ENCODE measurements at places on chromosomes 11 and 22.

DNA sequence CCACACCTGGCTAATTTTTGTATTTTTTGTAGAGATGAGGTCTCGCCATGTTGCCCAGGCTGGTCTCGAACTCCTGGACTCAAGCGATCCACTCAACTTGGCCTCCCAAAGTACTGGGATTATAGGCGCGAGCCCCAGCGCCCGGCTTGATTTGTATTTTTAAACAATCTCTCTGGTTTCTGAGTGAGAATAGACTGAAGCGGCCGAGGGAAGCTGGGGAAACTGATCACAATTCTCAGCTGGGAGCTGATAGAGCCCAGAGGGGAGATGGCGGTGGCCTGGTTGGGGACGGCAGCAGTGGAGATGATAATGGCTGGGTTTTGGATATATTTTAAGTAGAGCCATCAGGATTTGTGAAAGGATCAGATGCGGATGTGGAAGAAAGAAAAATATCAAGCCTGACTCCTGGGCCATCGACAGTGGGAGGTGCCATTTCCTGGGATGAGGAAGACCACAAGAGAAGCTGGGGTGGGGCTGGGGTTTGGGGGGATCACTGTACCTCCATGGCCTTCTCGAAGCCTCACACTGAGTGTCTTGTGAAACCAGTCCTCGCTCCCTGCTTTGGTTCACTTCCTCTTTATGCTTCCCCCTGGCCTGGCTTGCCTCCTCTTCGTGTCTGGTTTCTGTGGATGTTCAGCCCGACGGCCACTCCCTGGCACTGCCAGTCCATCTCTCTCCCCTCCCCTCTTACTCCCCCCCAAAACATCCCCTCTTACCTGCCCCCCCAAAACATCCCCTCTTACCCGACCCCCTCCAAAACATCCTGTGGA lies 51.9 kb downstream of the IGLL1 start:
- DNase-seq, result no peak

- no peak for DNase-seq
Measured at GRCh38 chr11:71947498-71947897, 18.7 kb downstream of the RNF121 start.

GRCh38 chr11:113454455-113454854 lies 20.7 kb downstream of the DRD2 start:
- DNase-seq, result no peak

DNA sequence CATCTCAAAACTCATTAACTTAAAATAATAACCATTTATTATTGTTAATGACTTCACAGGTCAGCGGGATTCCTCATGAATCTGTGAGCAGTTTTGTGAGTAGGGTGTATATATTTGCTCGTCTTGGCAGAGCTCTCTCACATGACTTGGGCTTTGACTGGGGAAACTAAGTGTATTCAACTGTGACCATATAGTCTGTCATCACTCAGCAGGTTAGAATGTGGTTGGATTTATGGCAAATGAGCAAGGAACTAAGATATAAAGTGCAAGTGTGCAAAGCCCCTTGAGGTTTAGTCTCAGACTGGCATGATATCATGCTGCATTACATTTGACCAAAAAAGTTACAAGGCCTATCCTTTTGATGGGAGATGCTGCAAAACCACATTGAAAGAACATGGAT lies 254.8 kb downstream of the CNTN5 start:
- no peak for DNase-seq

GRCh38 chr22:30080805-30081204 lies 541 bp downstream of the HORMAD2 start:
- DNase-seq, result no peak

DNA sequence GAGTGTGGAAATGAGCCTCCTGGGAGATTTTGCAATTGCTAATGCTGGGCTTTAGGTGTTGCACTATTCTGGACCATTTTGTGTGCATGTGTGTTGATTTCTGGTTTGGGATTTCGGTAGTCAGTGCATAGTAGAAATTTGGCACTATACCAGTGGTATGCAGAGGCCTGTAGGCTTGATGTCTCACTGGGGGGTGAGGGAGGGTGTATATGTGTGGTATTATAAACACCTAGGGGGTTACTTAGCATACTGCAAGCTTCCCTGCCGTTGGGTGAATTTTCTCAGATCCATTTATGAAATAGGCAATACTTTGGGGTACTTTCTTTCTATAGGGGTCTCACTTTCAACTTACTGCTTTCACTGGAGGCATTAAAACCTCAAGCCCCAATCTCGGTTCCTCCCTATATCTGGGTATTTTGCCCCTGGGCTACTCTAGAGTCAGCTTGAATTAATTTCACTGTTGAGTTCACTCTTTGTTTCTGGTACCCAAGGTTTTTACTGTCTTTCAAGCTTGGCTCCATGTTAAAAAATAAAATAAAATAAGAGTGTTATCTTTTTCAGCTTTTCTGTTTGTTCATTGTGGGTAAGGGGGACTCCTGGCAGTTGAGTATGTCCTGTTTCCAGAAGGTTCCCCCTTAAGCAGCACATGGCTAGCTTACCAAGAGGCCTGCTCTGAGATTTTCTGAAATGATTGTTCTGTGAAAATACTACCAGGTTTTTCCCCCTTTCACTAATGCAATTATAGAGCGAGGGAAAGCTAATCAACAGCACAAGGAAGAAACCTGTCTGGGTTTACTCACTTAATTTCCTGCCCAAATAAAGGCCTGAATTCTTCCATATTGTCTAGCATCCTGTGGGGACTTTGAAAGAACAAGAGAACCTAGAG lies 45.8 kb downstream of the PPFIBP2 start:
- no peak for DNase-seq

DNA sequence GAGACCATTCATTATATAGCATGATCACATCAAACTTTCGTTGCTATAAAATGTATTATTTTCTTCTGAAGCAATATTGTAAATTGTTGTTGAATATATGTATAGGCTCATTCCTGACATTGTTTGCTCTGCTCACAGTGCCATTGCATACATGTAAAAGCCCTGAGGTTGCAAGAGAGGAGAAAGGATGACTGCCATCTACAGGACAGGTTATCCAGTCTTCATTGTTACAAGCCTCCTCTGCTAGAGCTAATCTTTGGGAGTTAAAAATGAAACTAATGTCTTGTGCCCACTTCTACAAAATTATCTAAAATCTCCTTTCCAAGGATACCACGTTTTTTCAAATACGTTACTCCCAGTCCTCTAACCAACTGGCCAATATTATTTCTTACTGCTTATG lies 16.4 kb upstream of the OR5AL1 start:
- DNase-seq, result no peak

DNA sequence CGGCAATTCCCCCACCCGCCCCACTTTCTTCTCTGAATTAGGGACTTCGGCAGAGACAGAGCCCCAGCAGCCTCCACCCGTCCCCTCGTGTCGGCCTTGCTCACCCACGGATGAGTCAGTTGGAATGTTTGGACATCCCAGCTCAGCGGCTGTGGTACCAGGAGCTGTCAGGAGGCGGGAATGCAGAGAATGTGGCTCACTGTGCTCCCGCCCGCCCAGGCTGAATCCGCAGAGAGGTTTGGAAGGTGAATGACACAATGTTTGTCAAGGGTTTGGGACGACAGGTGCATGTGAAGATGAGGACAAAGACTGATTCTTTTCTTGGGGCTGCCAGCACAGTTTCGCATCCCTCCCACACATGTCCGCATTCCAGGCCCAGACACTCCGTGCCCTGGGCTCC lies 39.6 kb downstream of the LIF start:
- no peak for DNase-seq

GRCh38 chr11:64344787-64345186 lies 4.8 kb downstream of the CCDC88B start:
- DNase-seq, result no peak

- DNase-seq, result no peak
Measured at GRCh38 chr11:132114743-132115142, 744.3 kb downstream of the NTM start.

DNA sequence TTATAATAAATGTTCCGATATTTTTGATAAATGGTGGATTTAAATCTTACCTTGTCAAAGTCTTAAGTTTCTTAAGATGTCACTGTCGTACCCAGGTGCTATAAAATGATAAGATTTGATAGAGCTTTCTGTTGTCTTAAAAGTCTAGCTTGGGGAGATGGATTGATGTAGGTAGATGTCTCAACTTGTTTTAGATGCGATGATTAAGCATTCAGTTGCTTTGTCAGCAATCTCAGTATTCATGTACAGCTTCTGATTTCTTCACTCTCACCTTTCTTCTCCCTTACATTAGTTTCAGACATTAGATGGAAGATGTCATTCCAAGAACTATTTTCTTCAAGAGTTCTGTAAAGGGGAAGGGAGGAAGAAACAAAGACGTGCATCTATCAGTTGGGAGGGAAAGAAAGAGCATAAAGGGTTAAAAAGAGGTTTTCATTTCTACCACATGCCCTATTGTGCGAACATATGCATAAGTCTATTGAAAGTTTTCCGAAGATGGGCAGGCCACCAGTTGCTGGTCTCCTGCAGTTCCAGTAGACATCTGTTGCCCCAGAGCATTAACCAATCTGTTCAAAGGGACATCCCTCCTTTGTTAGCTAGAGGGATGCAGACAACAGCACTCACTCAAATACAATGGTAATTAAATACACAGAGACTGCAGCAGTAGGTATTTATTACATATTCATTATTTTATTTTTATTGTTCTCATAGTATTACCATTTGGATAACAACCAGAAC lies 38.4 kb downstream of the ZC3H12C start:
- DNase-seq, result no peak

- DNase-seq, result no peak
Measured at GRCh38 chr11:110948112-110948511, 235.9 kb upstream of the ARHGAP20 start.

- DNase-seq, result no peak
Measured at GRCh38 chr11:69969890-69970784, 108.0 kb upstream of the ANO1 start.

GRCh38 chr11:74532501-74533246 lies 39.1 kb upstream of the LIPT2 start:
- no peak for DNase-seq

GRCh38 chr11:30358536-30358935 lies 35.6 kb downstream of the ARL14EP start:
- DNase-seq, result no peak

GRCh38 chr22:23225724-23226496 lies 45.6 kb downstream of the BCR start:
- no peak for DNase-seq

- DNase-seq, result no peak
Measured at GRCh38 chr11:61139387-61139786, 21.8 kb downstream of the VPS37C start.

GRCh38 chr11:74685905-74686304 lies 45.3 kb downstream of the CHRDL2 start:
- DNase-seq, result no peak

- DNase-seq, result no peak
Measured at GRCh38 chr11:76419896-76420295, 24.9 kb upstream of the EMSY start.

DNA sequence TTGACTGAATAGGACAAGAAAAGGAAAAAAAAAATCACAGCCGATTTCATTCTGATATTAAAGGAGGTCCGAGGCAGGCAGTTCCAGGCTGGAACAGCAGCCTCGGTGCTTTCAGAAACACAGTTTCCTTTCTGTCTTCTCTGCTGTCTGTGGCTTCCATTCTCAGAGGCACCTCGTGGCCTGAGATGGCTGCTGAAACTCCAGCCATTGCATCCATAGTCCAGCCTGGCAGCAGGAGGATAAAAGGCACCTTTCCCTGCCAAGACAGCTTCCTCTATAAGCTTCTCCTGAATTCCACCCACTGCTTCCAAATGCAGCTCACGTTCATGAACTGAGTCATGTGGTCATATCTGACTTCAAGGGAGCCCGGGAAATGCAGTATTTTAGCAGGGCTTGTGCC lies 390.5 kb downstream of the TBC1D22A start:
- no peak for DNase-seq

- no peak for DNase-seq
Measured at GRCh38 chr11:126781942-126782341, 218.6 kb downstream of the KIRREL3 start.

DNA sequence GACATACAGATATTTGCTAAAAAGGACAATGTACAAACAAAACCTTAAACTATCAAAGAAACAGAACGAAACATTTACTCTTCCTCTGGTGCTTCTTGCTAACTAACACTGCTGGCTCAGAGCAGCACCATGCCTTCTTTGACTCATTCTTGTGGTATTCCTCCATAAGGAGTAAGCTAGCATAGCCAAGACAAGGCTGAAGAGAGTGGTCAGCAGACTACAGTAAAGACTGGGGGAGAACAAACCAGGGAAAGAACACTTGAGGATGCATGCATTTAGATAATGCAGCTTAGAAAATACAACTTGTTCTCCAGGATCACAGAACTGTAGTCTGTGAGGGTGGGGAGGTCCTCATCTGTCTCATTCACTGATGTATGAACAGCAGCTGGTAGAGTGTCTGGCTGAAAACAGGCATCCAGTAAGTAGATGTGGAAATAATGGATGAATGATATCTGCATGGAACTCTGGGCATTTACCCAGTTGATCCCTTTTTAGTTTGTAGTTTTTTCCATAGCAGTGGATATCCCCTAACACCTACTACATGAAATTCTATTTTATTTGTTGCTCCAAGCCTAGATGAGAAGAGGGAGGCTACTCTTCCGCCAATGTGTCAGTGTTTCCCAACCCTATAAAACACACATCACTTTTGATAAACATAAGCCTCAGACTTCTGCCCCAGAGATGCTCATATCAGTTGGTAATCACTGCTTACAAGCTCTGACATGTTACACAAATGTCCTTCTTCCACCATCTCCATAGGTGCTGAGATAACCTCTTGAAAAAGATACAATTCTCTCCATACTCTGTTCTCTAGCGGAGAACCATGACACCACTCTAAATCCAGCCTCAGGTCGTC lies 7.3 kb downstream of the SNX19 start:
- no peak for DNase-seq

- DNase-seq, result no peak
Measured at GRCh38 chr11:107408762-107409211, 48.8 kb downstream of the CWF19L2 start.

DNA sequence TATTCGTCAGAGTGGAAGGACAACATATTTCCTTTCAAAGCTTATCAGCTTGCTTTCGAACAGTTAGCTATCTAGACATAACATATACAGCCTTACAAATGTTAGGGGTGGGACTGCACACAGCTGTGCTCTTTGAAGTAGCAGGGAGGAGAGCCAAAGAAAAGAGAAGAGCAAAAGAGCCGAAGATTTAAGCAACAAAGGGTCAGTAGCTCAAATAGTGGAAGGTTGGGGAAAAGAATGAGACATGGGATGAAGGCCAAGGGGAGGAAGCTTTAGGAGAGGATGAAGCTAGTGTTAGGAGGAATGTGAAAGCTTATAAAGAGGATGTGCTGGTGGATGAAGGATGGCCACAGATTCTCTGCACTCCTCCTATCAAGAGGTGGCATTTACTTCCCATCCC lies 31.8 kb upstream of the IGSF22 start:
- no peak for DNase-seq

GRCh38 chr11:67999201-67999629 lies 4.7 kb downstream of the UNC93B1 start:
- no peak for DNase-seq

DNA sequence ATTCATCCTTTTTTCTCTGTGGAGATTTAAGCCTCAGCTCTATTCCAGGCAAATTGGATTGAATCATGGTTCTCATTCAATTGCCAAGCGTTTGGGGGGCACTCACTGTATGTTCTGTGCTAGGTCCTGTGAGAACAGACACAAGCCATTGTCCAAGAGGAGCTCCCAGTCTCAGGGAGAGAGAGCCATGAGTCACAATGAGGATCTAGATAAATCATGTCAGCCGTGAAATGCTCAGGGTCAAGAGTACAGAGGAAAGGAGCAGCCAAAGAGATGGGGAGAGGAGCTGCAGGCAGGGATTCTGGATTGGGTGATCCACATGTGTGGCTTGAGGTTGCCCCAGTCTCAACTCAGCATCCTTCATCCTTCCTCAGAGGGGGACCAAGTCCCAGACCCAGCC lies 93.6 kb downstream of the FEZ1 start:
- DNase-seq, result no peak

- DNase-seq, result no peak
Measured at GRCh38 chr11:35121326-35121865, 17.6 kb upstream of the CD44 start.
